GM12865 (cell line): ENCODE measurements at places on chromosomes 4 and X.

DNA sequence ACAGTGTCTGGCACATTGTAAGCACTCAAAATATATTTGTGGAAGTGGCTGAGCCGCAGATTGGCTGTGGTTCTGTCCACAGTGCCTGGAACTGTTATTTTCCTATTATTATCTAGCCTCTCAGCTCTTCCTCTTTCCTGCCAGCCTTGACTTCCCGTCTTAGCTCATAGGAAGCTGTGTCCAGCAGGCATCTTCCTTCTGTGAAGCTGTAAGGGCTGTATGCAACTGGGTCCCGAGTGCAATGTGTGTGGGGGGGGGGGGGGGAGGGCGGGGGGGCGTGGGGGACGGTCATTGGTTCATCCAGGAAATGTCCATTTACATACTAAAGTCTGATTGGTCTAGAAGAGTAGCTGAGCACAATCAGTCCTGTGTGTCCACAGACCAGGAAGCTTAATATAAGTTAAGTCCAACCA, 210.7 kb downstream of the PDGFRA start:
- peak; percentile 9 for DNase-seq

GRCh38 chr4:17911608-17912007, 100.8 kb downstream of the NCAPG start:
- DNase-seq: no peak

- DNase-seq: no peak
These were observed 772.9 kb upstream of the SLIT2 start for GRCh38 chr4:19478791-19479190.

- DNase-seq: no peak
These were observed 974.3 kb downstream of the FSTL5 start for GRCh38 chr4:161189286-161190134.

DNA sequence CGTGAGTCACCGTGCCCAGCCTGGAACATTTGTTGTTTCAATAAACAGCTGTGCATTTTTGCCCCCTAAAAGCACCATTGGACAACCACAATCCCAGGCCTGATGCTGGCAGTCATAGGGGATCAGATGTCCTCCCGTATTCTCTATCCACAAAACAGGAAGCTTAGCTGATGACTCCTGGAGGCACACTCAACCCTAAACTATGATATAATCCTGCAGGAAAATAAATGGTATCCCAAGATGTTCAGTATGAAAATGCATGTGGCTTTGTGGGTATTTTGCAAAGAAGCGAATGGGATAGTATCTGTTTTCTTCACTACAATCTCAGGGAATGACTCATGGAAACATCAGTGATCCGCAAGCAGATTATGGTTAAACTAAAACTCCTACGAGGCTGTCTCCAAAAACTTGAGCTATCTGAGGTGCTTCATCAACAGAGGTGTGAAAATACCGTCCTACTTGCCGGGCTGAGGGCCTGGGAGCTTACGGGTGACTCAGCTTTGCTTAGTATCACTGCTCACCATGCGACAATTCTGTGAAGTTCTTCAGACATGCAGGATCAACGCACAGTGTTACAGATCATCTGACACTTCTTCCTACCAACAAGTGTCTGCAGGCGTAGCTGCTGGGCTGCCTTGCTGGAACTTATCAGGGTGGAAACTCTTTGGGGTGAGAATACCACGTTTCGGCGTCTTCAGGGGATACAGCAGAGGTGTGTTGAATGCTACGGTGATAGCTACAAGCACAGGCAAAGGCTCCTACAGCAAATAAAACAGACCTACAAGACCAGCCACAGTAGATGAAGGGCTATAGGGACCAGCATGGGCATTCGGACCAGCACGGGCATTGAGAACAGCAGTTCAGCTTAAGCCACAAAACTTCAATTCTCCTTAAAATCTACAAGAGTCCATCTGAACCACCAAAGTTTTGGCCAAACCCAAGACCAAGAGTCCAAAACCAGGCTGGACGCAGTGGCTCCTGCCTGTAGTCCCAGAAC, 148.5 kb downstream of the DHRSX start:
- no peak for DNase-seq

DNA sequence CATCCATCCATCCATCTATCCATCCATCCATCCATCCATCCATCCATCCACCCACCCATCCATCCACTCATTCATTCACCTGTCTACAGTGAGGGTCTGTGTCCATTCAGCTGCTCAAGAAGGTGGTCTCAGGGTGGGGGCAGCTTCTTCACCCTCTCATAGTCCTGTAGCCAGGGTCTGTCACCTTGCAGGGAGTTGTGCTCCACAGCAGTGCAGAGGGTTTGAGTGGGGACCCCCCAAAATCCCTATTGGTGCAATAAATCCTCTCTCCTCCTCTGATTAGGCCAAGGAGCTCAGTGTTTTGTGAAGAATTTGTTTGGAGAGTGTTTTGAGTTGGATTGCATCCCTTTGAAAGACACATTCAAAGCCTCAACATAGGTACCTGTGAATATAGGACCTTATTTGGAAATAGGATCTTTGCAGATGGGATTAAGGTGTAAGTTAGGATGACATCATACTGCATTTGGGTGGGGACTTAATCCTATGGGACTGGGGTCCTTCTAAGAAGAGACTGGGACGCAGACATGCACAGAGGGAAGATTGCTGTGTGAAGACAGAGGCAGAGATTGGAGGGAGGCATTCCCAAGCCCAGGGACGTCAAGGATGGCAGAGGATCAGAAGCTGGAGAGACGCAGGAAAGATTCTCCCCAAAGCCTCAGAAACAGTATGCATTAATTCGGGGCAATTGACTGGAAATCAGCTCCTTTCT, 12.0 kb downstream of the P2RY8 start:
- DNase-seq: no peak

DNA sequence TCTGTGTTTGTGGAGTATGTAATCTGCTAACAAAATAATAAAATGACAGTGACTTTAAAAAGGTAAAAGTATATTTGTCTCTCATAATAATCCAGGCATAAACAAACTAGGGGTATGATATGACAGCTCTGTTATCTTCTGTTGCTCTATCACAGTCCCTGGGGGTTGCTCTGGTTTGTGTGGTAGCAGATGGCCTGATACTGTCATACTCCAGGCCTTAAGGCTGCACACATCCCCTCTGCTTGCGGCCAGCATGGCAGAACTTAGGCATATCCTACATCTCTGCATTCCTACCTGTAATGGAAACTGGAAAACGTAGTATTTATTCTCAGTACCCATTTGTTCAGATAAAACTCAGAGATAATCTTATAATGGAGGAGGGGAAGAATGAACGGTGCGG, 117.9 kb upstream of the HAND2 start:
- no peak for DNase-seq

DNA sequence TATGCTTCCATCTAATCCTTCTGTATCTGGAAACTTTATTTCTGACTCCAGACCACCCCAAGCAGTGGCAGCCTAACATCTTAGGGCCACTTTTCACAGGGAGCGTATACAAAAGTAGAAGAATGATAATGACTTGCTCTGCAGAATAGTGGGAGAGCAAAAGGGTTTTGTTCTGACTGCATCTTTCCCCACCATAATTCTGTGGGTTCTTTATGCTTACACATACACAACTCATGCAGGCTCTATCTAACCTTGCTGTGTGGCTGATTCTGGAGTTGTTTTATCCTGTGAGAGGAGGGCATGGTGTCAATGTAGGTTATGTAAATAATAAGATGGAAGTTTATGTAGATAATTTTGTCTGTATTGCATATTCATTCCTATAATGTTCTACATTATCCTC, 42.4 kb upstream of the NDNF start:
- DNase-seq: no peak
